ENCODE measurements at places on chromosomes 1 and 21. TPM values are rescaled to one million over a fixed set of nuclear protein-coding genes. Genes with fewer than 3 reads are reported as not detected.
A peak's percentile ranks its signal among the peaks of the same experiment; 100 is the strongest.

- no peaks in the 10 kb centered on the region for H3K4me1 ChIP-seq
- no peak overlapping the region for H3K4me3 ChIP-seq
- no peaks in the 10 kb centered on the region for H3K36me3 ChIP-seq
- H3K27me3 ChIP-seq = no peaks in the 10 kb centered on the region
- DNase-seq = no peak
Observed at GRCh38 chr1:184610876-184611595, 143.6 kb downstream of the EDEM3 start.

DNA sequence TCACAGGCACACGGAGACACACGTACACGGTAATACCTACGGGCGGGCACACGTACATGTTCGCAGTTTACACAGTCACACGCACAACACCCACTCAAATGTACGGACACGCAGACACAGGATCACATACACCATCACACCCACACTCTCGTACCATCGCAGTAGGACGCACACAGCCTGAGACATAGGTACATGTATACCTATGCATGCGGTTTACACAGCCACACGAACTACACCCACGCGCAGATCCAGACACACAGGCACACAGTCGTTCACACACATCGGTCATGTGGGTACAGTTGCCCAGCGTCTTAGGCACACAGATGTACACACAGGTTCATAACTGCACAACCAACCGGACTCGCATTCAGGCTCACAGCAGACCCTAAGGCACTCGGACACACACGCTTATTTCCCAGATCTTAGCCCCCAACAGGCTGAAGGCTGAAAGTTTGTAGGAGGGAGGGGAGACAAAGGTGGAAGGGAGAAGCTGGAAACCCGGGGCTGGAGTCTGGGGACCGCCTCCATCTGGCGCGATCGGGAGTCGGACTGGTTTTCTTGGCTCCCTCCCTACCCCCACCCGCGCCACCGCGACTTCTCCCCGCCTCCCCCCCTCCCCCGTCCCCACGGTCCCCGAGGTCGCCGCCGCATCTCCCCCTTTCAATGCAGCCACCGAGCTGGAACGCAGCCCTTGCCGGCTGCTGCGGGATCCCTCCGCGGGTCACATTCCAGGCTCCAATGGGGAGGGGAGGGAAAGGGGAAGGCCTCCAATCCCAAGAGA, 51.9 kb upstream of the SYNC start:
- no peaks in the 10 kb centered on the region for H3K36me3 ChIP-seq
- H3K4me1 ChIP-seq = no peaks in the 10 kb centered on the region
- H3K27ac ChIP-seq = peak overlapping the region; percentile 93
- no peaks in the 10 kb centered on the region for H3K27me3 ChIP-seq
- H3K4me3 ChIP-seq = peak overlapping the region; percentile 93
- peak; percentile 71 for DNase-seq

DNA sequence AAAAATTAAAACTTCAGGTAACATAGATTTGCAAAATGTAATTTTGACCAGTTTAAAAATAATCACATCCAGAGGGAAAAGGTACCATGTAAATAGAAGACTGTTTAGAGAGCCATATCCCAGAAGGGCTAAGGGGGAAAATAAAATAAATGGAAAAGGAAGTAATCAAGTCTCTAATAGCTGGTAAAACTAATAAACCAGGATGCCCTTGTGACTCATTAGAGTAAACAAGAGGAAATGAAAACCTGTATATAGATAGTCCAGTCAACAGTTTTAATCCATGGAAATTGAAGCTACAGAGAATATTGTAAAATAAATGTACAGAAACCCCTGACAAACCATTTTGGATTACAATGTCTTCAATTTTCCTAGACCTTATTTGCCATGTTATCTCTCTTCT, 698.0 kb upstream of the RGS18 start:
- no peak for DNase-seq
- H3K36me3 ChIP-seq = no peaks in the 10 kb centered on the region
- no peaks in the 10 kb centered on the region for H3K27me3 ChIP-seq
- H3K4me1 ChIP-seq = no peaks in the 10 kb centered on the region
- no peak overlapping the region for H3K27ac ChIP-seq

DNA sequence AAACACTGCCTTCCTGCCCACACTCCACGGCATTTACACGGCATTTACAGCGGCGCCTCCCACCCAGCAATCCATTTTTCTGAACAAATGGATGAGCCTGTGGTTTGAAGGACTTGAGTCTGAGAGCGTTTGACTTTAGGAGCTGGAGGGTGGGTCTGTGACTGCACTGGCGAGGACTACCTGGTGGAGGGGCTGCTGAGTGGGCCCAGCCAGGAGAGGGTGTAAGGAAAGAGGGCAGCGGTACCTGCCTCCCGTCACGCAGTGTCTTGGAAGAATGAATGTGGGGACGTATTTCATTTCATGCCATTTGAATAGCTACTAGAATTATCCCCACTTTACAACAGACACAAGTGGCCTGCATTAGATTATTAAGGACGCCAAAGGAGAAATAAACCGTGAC, 62.9 kb downstream of the B3GALT5 start:
- H3K4me1 ChIP-seq = no peaks in the 10 kb centered on the region
- no peak for DNase-seq
- peak overlapping the region; percentile 43 for H3K27ac ChIP-seq
- no peak overlapping the region for H3K4me3 ChIP-seq
- no peaks in the 10 kb centered on the region for H3K36me3 ChIP-seq

- H3K27ac ChIP-seq = no peak overlapping the region
- H3K36me3 ChIP-seq = no peaks in the 10 kb centered on the region
- H3K4me3 ChIP-seq = no peak overlapping the region
- no peak for DNase-seq
Observed at GRCh38 chr1:179820226-179820970, 57.2 kb downstream of the TOR1AIP2 start.

- no peaks in the 10 kb centered on the region for H3K36me3 ChIP-seq
- no peak overlapping the region for H3K4me3 ChIP-seq
- DNase-seq = no peak
- H3K4me1 ChIP-seq = no peaks in the 10 kb centered on the region
Observed at GRCh38 chr21:36218691-36219090, 62.1 kb downstream of the DOP1B start.

GRCh38 chr1:90561103-90561783, 155.9 kb downstream of the BARHL2 start:
- DNase-seq = no peak
- no peak overlapping the region for H3K27ac ChIP-seq
- H3K36me3 ChIP-seq = no peaks in the 10 kb centered on the region

GRCh38 chr1:107739201-107739600, 225.8 kb downstream of the VAV3 start:
- no peak for DNase-seq
- no peaks in the 10 kb centered on the region for H3K4me1 ChIP-seq
- no peaks in the 10 kb centered on the region for H3K27me3 ChIP-seq
- peak overlapping the region; percentile 62 for H3K27ac ChIP-seq
- no peaks in the 10 kb centered on the region for H3K36me3 ChIP-seq

DNA sequence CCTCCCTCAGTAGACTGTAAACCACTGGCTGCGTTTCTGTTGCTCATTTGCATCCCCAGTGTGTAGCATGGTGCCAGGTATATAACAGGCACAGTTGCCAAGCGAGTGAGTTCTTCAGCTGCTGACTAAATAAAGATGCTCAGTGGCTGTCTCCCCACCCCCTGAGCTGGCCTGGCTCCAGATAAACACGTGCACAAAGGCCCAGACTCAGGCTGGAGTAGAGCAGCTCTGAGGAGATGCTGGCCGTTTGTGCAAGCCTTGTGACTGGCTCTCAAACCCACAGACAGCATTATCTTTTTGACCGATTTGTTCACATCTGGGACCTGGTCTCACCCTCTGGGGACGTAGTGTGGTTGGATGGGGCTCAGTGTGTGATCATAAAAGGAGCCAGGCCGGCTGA, 7.1 kb downstream of the CHRNB2 start:
- no peak overlapping the region for H3K4me3 ChIP-seq
- H3K27ac ChIP-seq = no peak overlapping the region
- no peaks in the 10 kb centered on the region for H3K27me3 ChIP-seq
- DNase-seq = no peak
- no peaks in the 10 kb centered on the region for H3K36me3 ChIP-seq

DNA sequence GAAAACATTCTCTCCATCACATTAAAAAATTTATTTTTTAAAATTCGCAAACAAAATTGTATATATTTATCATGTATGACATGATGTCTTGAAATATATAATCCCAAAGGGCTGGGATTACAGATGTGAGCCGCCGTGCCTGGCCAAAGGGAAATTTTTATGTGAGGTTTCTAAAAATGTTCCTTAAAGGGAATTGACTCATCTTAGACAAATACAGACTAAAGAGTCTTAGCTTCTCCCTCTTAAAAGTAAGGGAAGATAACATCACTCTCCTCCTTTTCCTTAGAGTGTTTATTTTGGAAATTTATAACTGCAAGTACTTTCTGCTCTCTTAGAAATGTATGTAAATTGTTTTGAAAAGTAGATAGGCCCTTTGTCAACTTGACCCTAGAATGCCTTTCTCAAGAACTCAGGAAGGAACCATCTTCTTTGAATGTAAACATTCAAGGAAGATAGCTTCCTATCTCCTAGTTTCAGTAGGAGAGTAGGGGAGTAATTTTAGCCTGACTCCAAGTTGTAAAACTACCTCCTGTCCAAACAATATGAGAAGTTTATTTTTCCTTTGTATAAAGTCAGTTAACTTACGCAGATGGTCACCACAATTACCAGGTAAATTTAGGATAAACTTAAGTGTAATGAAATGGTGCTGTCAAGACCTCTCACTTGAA, 59.5 kb downstream of the C21orf91 start:
- H3K4me3 ChIP-seq = no peak overlapping the region
- H3K36me3 ChIP-seq = no peaks in the 10 kb centered on the region
- DNase-seq = no peak
- no peaks in the 10 kb centered on the region for H3K27me3 ChIP-seq
- no peak overlapping the region for H3K27ac ChIP-seq

RAB42 gene
- 6.9 TPM for total RNA-seq

TTF2 gene
- 15.5 TPM for total RNA-seq

PTPRC gene
- total RNA-seq = 22.0 TPM

LCE1A gene
- total RNA-seq = not detected

TTC13 gene
- 22.0 TPM for total RNA-seq
